Small intestine (tissue), 16 donors: ENCODE measurements at places on chromosomes 13 and 19. TPM values are rescaled to one million over a fixed set of nuclear protein-coding genes. Genes with fewer than 3 reads are reported as not detected.

GRCh38 chr19:30073152-30074000 is 131.3 kb downstream of the URI1 start:
- DNase-seq, result no peak

DNA sequence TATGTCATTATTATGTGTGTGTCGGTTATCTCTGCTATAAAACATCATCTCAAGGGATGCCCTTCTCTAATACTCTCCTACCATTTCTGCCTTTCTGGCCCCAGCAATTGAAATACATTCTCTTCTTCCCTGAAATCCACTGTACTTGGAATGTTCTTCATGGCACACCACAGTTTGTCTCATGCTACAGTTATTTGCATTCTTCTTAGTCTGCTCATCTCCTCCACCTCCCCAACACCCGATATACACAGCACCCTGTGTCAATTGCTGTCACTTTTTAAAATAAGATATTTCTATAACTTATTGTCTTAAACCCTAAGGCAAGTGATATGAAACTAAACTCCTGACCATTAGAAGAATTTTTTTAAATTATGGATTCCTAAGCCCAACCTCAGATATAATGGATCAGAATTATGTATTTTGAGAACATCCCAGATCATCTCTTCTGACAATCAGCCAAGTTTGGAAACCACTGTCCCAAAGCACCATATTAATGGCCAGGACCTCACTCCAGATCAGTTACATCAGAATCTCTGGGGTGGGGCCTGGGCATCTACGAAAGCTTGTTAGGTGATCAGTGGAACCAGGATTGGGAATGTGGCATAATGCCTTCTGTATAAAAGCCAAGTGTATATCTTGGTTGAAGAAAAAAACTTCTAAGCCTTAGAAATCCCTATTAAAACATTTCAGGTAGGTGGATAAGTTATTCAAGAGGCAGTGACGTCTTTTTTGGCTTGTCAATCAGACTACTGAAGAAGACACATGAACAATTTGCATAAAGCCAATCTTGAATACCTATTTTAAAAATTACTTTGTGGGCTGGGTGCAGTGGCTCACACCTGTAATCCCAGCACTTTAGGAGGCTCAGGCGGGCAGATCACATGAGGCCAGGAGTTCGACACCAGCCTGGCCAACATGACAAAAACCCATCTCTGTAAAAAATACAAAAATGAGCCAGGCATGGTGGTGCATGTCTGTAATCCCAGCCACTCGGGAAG is 30.0 kb upstream of the KBTBD7 start:
- no peak for DNase-seq

DNA sequence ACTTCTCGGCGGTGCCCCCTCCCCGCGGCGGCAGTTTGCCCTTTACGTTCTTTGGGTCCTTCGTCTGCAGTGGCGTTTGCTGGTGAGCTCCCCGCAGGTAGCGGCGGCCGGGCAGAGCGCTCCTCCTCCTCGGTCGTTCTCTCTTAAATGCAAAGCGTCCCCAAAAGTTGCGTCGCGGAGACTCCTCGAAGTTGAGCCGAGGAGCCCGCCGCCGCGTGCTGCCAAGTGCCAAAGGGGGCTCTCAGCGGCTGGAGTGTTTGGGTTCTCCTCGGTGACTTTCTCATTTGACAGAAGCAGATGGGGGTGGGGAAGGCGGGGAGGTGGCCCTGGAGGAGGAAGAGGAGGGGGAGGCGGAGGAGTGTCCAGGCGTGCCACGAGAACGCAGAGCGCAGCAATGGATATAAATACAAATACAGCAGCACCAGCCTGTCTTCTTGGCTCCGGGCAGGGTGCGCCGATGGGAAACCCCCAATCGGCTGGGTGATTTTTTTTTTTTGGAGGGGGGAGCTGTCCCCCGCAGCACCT is at the start of gene SOX21:
SOX21 (minus strand) TSS at position 259 of the 525 bp plus-strand sequence. CDS start 496 bp downstream, outside the sequence.
- no peak for DNase-seq

Gene TNFSF13B
- polyA plus RNA-seq, result 3.1 TPM

DNA sequence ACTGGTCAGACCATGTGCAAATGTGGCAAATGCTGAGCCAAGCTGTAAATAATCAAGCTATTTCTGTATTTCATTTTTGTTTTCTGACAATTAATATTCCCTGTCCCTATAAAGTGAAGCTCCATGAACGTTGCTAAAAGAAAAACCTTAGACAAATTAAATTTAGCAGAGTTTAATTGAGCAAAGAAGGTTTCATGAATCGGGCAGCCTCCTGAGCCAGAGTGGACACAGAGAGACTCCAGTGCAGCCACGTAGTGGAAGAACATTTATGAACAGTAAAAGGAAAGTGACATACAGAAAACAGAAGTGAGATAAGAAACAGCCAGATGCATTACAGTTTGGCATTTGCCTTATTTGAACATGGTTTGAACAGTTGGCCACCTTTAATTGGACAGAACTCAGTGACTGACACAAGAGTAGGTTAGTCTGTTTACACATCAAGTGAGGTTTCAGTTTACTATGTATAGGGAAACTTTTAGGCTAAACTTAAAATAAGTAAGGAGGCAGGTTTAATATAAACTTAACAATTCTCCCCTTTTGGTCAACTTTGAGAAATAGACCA is 69.7 kb downstream of the UFM1 start:
- no peak for DNase-seq

Gene IRGC
- polyA plus RNA-seq, result not detected

Gene IFNL3
- not detected for polyA plus RNA-seq

Gene PLA2G4C
- 29.2 TPM for polyA plus RNA-seq

DNA sequence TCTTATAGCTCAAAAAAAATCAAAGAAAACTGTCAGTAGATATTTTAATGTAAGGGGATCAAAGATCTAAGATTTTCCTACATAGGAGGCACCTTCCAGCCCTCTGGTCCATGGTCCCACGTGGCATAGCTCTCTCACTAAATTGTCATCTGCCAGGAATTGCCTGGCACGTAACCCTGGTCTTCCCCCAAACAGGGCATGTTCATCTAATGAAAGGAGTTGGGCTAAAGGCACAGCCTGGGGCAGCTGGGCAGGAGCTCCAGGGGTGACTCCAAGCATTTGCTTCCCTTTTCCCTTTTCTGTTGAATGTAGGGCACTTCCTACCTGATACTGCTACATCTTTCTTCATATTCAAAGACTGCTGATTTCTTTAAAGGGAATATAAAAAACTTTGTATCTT is 148.7 kb downstream of the COL4A1 start:
- DNase-seq, result no peak

GRCh38 chr19:13091400-13092157 is 11.1 kb downstream of the LYL1 start:
- DNase-seq, result no peak

DNA sequence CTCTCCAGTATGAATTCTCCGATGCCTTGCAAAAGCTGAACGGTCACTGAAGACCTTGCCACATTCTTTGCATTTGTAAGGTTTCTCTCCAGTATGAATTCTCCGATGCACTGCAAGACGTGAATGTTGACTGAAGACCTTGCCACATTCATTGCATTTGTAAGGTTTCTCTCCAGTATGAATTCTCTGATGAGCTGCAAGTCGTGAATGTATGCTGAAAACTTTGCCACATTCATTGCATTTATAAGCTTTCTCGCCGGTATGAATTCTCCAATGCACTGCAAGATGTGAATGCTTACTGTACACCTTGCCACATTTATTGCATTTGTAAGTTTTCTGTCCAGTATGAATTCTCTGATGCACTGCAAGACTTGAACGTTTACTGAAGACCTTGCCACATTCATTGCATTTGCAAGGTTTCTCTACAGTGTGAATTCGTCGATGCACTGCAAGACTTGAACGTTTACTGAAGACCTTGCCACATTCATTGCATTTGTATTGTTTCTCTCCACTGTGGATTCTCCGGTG is 20.0 kb upstream of the ZNF841 start:
- DNase-seq, result no peak

Gene IRS2
- 3.8 TPM for polyA plus RNA-seq

GRCh38 chr13:77579959-77580358 is 44.5 kb downstream of the SCEL start:
- no peak for DNase-seq

- DNase-seq, result no peak
Measured at GRCh38 chr19:2113439-2114211, 16.9 kb downstream of the IZUMO4 start.

GRCh38 chr19:34808566-34808965 is 35.6 kb upstream of the ZNF599 start:
- no peak for DNase-seq

Gene POU2F2
- polyA plus RNA-seq, result 0.45 TPM

GRCh38 chr13:85806553-85807175 is 7.4 kb upstream of the SLITRK6 start:
- peak; percentile 40 for DNase-seq

DNA sequence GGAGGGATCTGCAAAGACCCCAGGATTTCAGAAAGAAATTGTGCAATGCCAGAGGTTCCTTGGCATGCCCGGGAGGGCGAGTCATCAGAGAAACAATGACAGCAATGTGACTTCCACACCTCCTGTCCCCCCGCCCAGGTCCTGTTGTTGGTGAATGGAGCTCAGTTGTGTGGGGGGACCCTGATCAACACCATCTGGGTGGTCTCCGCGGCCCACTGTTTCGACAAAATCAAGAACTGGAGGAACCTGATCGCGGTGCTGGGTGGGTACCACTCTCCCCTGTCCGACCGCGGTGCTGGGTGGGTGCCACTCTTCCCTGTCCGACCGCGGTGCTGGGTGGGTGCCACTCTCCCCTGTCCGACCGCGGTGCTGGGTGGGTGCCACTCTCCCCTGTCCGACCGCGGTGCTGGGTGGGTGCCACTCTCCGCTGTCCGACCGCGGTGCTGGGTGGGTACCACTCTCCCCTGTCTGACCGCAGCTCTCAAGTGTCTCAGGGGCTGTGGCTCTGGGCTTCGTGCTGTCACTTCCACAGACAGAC is 5.2 kb upstream of the F10 start:
- DNase-seq, result no peak

- peak; percentile 55 for DNase-seq
Measured at GRCh38 chr13:43879755-43880181, at the start of gene LACC1. Gene LACC1, plus strand, starts transcription at chr13:43879904. Its CDS starts 1,082 bp downstream, at chr13:43880986.

- DNase-seq, result no peak
Measured at GRCh38 chr13:40706439-40706838, 40.0 kb upstream of the FOXO1 start.

- no peak for DNase-seq
Measured at GRCh38 chr13:82847595-82847994, 1034.7 kb downstream of the SLITRK1 start.

DNA sequence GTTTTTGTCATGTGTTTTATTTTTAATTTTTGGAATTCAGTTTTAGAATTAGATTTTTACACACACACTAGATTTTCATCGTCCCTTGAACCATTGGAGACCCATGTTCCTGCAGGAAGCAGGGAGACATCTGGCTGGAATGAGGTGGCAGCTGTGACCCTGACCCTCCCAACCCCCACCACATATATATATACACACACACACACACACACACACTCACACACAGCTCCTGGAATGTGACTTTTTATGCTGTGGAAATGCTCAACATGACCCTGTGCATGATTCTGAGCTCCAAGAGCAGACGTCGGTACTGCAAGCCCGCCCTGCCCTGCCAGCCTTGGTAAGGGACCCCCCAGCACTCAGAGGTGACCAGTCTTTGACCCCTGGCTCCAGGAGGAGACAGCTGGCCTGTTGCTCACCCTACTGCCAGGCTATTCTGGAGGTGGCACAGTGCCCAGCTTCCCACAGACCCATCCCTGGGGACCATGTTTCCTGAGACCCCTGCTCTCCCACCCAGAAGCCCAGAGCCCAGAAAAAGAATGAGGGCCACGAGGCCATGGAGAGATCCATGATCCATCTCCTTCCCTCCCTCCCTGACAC is 103.2 kb upstream of the VSTM2B start:
- no peak for DNase-seq

DNA sequence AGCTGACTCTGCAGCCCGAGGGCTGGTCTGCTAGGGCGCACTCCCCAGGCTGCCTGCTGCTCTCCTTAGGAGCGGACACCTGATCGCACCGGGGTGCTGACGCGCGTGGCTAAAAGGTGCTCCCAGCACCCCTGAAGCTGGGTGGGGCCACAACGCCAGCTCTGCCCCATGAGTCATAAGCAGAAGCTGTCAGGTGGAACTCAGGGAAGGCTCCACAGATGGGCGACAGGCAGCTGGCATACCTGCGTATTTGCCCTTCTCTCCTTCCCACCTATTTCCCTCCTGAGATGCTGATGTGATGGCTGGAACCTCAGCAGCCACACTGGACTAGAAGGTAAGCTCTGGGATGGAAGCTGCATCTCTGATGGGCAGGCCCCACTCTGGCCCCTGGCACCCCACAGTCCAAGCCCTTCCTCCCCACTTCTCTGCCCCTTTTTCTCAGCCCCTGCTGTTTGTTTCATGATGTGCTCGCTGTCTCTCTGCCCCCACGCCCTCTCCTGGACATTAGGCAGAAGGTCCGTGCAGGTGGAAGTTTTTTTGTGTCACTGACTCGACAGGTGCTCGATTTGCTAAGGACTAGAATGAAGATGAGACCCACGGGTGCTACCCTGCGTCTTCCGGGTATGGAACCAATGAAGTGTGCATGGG is 30.3 kb upstream of the CACTIN start:
- no peak for DNase-seq

DNA sequence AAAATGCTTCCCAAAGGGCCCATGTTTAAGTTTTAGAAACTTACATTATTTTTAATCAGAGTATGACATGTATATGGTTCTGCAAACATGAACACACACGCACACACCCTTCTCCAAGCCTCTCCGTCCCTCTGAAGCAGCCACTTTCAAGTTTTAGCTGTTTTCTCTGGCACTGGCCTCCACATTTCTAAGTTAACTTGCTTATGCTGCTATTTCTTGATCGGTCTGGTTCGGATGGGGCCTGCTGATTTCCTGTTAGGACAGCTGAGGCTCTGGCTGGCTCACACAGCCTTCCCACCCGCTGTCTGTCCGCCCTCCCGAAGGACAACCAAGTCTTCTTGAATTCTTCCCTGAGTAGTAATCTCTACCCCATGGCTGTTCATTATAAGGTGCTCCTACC is 4.4 kb downstream of the SPC24 start:
- no peak for DNase-seq

DNA sequence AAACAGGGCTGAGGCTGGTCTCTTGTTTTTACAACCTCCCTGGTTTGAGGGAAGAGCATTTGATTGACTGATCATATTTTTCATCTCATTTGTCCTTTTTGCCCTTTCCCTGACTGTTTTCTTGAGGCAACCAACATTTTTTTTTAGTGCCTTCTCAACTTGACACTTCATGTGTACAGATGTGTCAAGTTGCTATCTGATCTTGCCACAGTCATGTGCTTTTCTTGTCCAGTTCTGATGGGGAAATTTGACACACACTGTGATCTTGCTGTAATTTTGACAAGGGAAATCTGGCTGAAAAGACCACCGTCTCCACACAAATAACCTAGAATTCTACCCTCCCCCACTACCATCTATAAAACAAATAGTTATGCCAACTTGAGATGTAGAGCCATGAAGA is 329.6 kb downstream of the KCTD12 start:
- no peak for DNase-seq

DNA sequence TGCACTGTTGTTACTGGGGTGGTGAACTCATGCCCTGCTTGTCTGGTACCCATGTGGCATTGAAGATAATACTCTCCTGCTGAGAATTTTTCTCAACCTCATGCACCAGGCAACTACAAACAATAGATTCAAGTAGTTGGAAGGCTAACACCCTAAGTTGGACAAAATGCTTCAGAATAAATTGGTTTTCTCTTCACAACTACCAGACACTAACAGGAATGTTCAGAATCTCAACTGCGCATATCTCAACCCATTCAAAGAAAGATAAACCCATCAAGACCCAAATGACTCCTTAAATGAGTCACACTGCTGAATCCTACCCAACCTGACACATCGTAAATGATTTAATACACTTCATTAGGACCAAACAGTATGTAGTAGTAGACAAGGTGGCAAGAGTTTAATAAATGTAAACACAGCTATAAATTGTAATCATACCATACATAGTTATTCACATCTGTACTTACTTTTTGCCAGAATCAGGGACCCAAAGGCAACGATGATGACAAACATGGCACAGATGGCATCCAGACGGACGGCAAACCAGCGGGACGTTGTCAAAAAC is 227.4 kb downstream of the ABCC4 start:
- no peak for DNase-seq
